Dorsolateral prefrontal cortex (tissue), 122 donors: ENCODE measurements at places on chromosomes 3 and 15.
A peak's percentile ranks its signal among the peaks of the same experiment; 100 is the strongest.

DNA sequence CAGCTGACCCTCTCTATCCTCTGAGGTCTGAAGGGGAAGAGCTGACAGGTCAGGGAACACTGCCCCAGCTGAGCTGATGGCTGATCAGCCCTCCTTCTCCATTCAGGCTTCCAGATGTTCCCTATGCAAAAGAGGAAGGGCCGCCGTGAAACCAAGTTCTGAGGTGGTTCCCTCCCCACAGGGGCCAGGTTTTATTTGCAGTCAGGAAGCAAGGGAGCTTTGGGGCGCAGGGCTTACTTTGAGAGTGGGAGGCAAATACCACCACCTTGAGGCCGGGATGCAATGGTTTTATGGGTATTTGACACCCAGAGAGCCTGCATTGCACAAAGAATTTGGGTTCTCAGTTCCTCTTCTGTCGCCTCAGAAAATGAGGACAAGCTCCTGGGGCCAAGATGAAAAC lies 186.9 kb downstream of the ARRDC4 start:
- DNase-seq = no peak

DNA sequence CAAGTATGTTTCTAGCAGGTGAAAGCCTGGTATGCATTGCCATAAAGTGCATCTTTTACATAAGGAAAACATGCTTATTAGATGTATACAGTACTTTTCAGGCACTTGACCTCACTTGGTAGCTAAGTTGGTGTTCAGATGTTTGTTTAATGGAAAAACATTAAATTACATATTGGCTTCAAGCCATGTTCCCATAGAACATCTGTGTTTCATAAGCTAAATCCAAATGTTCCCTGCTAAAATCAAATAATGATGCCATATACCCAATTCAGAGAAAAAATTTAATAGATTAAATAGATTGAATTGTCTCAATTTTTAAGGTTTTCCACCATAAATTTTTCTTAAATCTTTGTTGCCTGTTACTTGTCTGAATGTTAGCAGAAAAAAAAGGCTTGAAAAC lies 19.1 kb upstream of the RPL22L1 start:
- DNase-seq = no peak

- no peak for DNase-seq
These were observed 15.5 kb downstream of the DLEC1 start for GRCh38 chr3:38054499-38055001.

- DNase-seq = no peak
These were observed 28.9 kb downstream of the OSBPL10 start for GRCh38 chr3:31952205-31952604.

DNA sequence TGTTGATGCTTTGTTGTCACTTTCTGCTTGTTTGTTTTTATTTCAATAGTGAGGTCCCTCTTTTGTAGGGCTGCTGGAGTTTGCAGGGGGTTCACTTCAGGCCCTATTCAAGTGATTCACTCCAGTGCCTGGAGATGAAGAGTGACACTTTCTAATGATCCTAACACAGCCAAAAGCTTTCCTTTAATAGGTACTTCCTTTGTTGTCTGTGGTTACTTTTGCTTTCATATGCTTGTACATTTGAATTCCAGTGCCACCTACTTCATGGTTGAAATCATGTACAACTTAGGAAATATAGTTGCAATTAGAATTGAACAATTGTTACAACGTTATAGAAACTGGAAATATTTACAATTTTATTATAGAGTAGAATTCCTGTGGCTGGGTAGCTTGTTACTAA lies 466.8 kb upstream of the EPHA3 start:
- DNase-seq = no peak

GRCh38 chr3:134897391-134898141 lies 102.5 kb downstream of the EPHB1 start:
- no peak for DNase-seq

- peak; percentile 38 for DNase-seq
These were observed 47.0 kb downstream of the LRIG1 start for GRCh38 chr3:66453651-66454463.

DNA sequence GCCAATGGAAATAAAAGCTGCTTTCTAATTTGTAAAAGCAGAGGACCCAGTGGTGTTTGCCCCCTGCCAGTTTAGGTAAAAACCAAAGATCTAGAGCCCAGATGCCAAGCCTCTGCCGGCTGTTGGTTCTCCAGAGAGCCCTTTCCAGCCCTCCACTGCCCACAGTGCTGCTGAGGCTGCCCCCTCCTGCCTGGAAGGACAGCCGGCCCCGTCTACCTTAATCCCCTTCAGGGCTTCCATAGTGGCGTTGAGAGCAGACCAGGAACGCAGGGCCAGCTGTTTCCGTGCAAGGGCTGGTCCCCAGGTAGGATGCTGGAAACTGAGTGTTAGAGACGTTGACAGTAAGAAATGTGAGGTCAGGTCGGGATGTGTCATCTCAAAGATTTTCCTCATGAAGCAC lies 6.9 kb downstream of the ST8SIA2 start:
- no peak for DNase-seq

GRCh38 chr3:76040946-76041345 lies 255.6 kb upstream of the ZNF717 start:
- no peak for DNase-seq

DNA sequence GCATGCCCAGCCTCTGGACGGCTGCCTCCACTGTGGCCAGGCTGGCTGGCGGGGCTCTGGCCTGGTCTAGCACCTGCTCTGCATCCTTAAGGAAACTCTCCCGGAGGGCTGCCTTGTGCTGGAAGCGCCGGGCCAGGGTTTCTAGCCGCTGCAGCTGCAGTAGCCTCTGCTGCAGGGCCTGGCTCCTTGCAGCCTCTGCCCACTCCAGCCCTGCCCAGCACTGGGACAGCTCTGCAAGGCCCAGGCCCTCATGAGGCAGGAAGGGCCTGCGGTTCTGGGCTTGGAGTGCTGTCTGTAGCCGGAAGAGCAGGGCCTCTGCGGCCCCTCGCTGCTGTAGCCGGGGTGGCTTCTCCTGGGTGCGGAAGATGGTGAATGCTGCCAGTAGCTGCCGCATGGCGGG lies 8.0 kb downstream of the SPTBN5 start:
- no peak for DNase-seq

- DNase-seq = no peak
These were observed 20.1 kb downstream of the ZNF80 start for GRCh38 chr3:114217266-114217665.

DNA sequence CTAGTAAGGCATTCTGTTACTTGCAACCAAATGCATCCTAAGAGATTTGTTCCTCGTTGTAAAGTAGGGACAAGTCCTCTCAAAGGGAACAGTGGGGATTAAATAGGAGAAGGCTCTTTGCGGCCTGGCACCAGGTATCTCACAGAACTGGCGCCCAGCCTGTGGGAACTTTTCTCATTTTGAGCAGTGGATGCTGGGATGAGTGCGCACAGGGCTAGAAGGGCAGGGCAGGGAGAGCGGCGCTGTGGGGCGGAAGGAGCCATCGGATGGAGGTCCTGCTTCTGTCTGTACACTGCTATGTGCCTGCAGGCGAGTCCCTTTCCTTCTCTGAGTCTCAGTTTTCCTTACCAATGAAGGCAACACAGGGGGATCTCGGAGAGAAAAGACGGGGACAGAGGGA lies 50.6 kb downstream of the WNT7A start:
- no peak for DNase-seq

DNA sequence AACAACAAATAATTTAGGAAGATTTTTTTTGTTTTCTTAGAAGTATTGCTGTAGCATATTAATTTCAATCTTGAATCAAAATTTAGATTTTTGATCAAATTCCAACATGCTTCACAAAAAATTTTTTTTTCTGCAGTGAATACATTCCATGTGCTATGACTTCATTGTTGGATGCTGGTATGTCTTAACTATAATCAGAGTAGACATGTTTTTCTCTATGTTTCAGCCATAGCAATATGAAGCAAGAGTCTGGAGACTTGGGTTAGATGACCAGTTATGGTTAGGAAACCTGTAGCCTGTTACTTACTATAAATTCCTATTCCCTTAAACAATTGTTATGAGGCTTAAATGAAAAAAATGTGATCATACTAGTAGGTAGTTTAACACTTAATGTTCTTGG lies 176.1 kb upstream of the CHL1 start:
- no peak for DNase-seq
